Activated gamma-delta T cell (primary cell): ENCODE measurements at places on chromosomes 12 and 14.

DNA sequence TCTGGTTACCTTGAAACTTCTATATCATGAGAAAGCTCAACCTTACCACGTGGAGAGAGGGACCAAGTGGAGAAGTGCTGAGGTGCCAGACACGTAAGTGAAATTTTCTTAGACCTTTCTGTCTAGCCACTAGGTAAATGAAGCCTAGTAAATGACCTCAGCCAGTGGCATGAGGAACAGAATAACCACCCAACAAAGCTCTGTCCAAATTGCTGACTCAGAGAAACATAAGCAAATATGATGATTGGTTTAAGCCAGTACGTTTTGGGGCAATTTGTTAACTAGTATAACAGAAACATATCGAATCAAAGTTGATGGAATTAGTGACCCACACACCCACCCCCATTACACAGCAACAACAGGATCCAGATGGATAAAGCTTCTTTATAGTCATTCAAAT, 75.2 kb upstream of the MAX start:
- no peak for DNase-seq

- DNase-seq = no peak
These were observed 120.1 kb downstream of the ALG10 start for GRCh38 chr12:34142430-34142829.

GRCh38 chr12:120886199-120887018, 17.7 kb downstream of the SPPL3 start:
- no peak for DNase-seq

- DNase-seq = no peak
These were observed 14.9 kb downstream of the TBX5 start for GRCh38 chr12:114391088-114391487.

DNA sequence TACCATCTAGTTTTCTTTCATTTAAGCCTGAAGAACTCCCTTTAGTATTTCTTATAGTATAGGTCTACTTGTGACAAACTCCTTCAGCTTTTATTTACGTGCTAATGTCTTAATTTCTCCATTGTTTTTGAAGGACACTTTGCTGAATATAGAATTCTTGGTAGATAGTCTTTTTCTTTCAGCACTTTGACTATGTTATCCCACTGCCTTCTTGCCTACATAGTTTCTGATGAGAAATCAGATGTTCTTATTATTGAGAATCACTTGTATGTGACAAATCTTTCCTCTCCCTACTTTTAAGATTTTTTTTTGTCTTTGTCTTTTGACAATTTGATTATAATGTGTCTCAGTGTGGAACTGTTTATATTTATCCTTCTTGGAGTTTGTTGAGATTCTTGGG, 5.1 kb upstream of the MIS18BP1 start:
- no peak for DNase-seq

GRCh38 chr14:36105401-36105800, 71.1 kb downstream of the PTCSC3 start:
- DNase-seq = no peak

GRCh38 chr14:104222396-104223036, 84.1 kb downstream of the KIF26A start:
- no peak for DNase-seq

GRCh38 chr14:81285245-81285644, 64.5 kb upstream of the GTF2A1 start:
- DNase-seq = no peak

- no peak for DNase-seq
These were observed 48.5 kb downstream of the MDM2 start for GRCh38 chr12:68856510-68856909.

GRCh38 chr12:92506460-92506859, 196.3 kb upstream of the PLEKHG7 start:
- DNase-seq = no peak
